ENCODE measurements at places on chromosomes 1 and 21.
A peak's percentile ranks its signal among the peaks of the same experiment; 100 is the strongest.

- DNase-seq = no peak
- H3K36me3 ChIP-seq = no peaks in the 10 kb centered on the region
- no peaks in the 10 kb centered on the region for H3K4me1 ChIP-seq
- H3K27me3 ChIP-seq = no peaks in the 10 kb centered on the region
- H3K4me3 ChIP-seq = no peak overlapping the region
Observed at GRCh38 chr1:198823626-198824025, 184.8 kb downstream of the PTPRC start.

- no peak for DNase-seq
- no peak overlapping the region for H3K27ac ChIP-seq
- no peak overlapping the region for H3K4me3 ChIP-seq
- no peaks in the 10 kb centered on the region for H3K36me3 ChIP-seq
Observed at GRCh38 chr1:38508232-38508631, 351.3 kb downstream of the RRAGC start.

GRCh38 chr1:210597555-210598134 lies 268.9 kb downstream of the HHAT start:
- DNase-seq = peak; percentile 21
- H3K27ac ChIP-seq = no peak overlapping the region
- H3K4me1 ChIP-seq = no peaks in the 10 kb centered on the region
- no peaks in the 10 kb centered on the region for H3K36me3 ChIP-seq
- H3K27me3 ChIP-seq = no peaks in the 10 kb centered on the region

DNA sequence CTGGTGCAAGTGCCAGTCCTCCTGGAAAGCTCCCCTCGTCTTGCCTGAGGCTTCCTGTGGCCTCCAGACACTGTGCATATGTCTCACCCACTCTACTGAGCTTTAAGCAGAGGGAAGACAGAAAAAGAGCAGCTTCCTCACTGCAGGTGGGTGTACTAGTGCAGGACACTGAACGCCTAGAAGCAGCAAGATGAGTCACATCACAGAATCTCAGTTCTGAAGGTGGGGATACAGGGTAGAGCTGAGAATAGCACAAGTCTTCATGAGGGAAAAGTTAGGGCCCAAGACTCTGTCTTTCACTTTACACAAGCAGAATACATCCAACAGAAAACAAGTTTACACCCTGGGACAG lies 37.4 kb downstream of the PCAT6 start:
- H3K27ac ChIP-seq = peak overlapping the region; percentile 41
- no peak for DNase-seq
- peaks cover 50% of the 10 kb centered on the region for H3K4me1 ChIP-seq

DNA sequence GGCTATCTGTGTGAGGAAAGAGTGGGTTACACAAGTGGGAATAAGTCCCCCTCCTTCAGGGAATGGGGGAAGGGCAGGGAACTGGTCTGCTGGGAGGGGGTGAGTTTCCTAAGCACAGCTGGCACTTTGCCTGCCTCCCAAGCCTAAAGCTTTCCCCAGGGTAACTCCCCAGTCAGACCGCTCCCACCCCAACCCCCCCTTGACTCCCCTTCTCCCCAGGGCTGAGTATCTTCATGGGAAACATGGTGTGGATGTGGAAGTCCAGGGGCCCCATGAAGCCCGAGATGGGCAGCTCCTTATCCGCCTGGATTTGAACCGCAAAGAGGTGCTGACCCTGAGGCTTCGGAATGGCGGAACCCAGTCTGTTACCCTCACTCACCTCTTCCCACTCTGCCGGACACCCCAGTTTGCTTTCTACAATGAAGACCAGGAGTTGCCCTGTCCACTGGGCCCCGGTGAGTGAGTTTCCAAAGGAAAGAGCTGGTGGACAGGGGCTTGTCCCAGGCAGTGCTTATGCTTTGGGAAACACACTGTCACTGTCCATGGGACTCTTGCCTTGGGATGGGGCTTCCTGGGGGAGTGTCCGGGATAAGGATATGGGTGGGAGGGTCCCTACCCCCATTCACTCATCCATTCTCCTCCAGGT lies 14.9 kb downstream of the MOV10 start:
- H3K36me3 ChIP-seq = peaks cover 45% of the 10 kb centered on the region
- no peak for DNase-seq
- H3K27me3 ChIP-seq = no peaks in the 10 kb centered on the region

- no peak overlapping the region for H3K4me3 ChIP-seq
- DNase-seq = no peak
- no peaks in the 10 kb centered on the region for H3K36me3 ChIP-seq
- H3K27me3 ChIP-seq = peaks cover 29% of the 10 kb centered on the region
Observed at GRCh38 chr1:11518791-11519628, 40.1 kb downstream of the DISP3 start.

GRCh38 chr1:152932170-152932811 lies 14.7 kb upstream of the SPRR5 start:
- DNase-seq = no peak
- peaks cover 6% of the 10 kb centered on the region for H3K4me1 ChIP-seq
- no peak overlapping the region for H3K4me3 ChIP-seq
- H3K27me3 ChIP-seq = no peaks in the 10 kb centered on the region

Measured in HepG2 (cell line).